ENCODE measurements at places on chromosomes 7 and 10. TPM values are rescaled to one million over a fixed set of nuclear protein-coding genes. Genes with fewer than 3 reads are reported as not detected.

GRCh38 chr7:29919790-29920189 lies 69.8 kb downstream of the SCRN1 start:
- no peak overlapping the region for H3K27ac ChIP-seq
- H3K4me3 ChIP-seq, result no peak overlapping the region
- H3K27me3 ChIP-seq, result no peaks in the 10 kb centered on the region
- DNase-seq, result no peak
- H3K4me1 ChIP-seq, result no peaks in the 10 kb centered on the region

ANKRD2 gene
- 13.9 TPM for total RNA-seq

- H3K27ac ChIP-seq, result no peak overlapping the region
- H3K4me1 ChIP-seq, result no peaks in the 10 kb centered on the region
- no peaks in the 10 kb centered on the region for H3K27me3 ChIP-seq
- no peak overlapping the region for H3K4me3 ChIP-seq
- no peaks in the 10 kb centered on the region for H3K36me3 ChIP-seq
Measured at GRCh38 chr7:81846398-81846797, 76.6 kb upstream of the HGF start.

DNA sequence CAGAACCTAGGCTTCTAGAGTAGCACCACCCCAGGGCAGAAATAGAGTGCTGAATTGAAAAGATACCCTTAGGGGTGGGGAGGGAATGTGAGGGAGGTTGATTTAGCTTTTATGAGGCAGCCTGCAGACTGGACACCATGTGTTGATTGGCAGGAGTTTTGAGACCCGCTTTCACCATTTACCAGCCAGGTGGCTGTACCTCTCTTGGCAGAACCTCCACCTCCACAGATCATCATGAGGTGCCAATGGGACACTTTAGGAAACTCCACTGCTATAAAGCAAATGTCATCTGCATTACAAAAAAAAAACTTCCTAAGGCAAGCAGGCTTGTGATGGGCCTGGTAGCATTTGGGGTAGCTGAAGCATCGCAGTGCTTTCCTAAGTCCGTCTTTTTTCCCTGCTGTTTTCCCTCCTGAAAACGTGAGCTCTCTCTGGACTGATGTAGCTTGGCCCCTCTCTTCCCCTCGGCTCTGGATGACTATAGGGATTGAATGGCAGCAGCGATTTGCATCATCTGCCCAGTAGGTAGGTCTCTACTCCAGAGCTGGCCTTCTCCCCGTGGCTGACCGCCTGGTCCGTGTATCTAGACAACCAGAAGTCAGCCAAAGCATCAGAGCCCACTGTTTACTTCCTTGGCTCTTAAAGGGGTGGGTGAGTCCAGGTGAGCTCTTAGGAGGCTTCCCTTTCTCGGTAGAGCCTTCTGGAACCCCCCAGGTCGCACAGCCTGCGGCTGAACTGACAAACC lies 1.3 kb downstream of the PCBD1 start:
- no peak for DNase-seq
- H3K4me1 ChIP-seq, result no peaks in the 10 kb centered on the region
- H3K4me3 ChIP-seq, result peak overlapping the region; percentile 92

- H3K27ac ChIP-seq, result no peak overlapping the region
- H3K4me1 ChIP-seq, result no peaks in the 10 kb centered on the region
- no peaks in the 10 kb centered on the region for H3K36me3 ChIP-seq
- no peak overlapping the region for H3K4me3 ChIP-seq
- peak; percentile 30 for DNase-seq
- H3K27me3 ChIP-seq, result no peaks in the 10 kb centered on the region
Measured at GRCh38 chr10:88553116-88553752, 29.9 kb downstream of the RNLS start.

KEL gene
- total RNA-seq, result 0.09 TPM

GRCh38 chr10:102302611-102303010 lies 57.3 kb downstream of the GBF1 start:
- no peaks in the 10 kb centered on the region for H3K27me3 ChIP-seq
- H3K4me3 ChIP-seq, result no peak overlapping the region
- DNase-seq, result no peak
- H3K36me3 ChIP-seq, result no peaks in the 10 kb centered on the region
- no peaks in the 10 kb centered on the region for H3K4me1 ChIP-seq
- H3K27ac ChIP-seq, result no peak overlapping the region

MSMB gene
- 1,381 TPM for total RNA-seq

DNA sequence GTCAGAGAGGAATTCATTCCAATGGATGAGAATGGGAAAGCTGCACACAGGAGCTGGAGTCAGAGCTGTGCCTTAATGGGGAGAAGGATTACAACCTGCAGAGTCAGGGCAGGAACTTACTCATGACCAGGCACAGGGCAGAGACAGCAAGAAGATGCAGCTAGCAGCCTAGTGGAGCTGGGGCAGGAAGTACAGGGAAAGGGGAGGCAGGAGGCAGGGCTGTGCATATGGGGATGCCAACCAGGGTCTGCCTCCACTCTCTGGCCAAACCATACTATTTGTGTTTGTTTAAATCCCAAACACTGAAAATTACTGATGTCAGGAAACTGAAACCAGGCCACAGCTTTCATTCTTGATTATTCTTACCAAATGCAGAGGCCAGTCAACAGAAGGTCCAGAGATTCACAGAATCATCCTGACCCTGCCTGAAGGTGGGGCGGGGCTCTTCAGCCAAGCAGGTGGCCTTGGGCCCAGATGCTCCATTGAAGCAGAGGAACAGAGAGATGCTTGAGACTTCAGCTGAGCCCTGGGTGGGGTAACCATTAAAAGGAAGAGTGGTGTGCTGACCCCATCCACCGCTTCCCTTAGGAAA lies 461.9 kb downstream of the KCNMA1 start:
- DNase-seq, result no peak
- H3K4me3 ChIP-seq, result no peak overlapping the region
- H3K27me3 ChIP-seq, result no peaks in the 10 kb centered on the region
- H3K4me1 ChIP-seq, result no peaks in the 10 kb centered on the region

- no peaks in the 10 kb centered on the region for H3K27me3 ChIP-seq
- no peaks in the 10 kb centered on the region for H3K4me1 ChIP-seq
- no peaks in the 10 kb centered on the region for H3K36me3 ChIP-seq
- no peak for DNase-seq
- H3K4me3 ChIP-seq, result no peak overlapping the region
Measured at GRCh38 chr10:6072215-6072934, 10.2 kb upstream of the IL2RA start.

GRCh38 chr7:151686016-151686766 lies 166.5 kb upstream of the RHEB start:
- DNase-seq, result no peak
- peak overlapping the region; percentile 24 for H3K27ac ChIP-seq
- H3K36me3 ChIP-seq, result no peaks in the 10 kb centered on the region

DNA sequence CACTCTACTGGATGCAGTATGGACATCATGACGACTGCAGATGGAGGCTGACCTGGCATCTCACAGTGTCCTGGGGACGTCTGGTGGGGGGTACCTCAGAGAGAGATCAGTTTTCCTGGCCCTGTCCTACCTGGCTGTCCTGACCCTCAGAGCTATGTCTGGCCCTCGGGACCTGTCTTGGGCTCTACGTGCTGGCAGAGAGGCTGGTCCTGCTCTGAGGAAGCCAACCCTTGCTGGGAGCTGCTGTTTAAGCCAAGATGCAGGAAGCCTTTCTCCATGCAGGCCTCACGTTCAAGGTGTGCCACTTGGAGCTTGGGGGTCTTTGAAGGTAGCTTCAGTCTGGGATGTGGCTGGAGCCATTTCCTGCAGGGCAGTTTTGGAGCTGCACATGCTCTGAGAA lies 42.1 kb upstream of the CXCL12 start:
- no peak for DNase-seq
- no peaks in the 10 kb centered on the region for H3K27me3 ChIP-seq
- no peaks in the 10 kb centered on the region for H3K36me3 ChIP-seq

FAM13C gene
- 66.7 TPM for total RNA-seq

XRCC2 gene
- total RNA-seq, result 1.6 TPM

- no peaks in the 10 kb centered on the region for H3K27me3 ChIP-seq
- no peak overlapping the region for H3K4me3 ChIP-seq
- H3K36me3 ChIP-seq, result no peaks in the 10 kb centered on the region
- no peaks in the 10 kb centered on the region for H3K4me1 ChIP-seq
Measured at GRCh38 chr10:61456095-61456789, 3.1 kb upstream of the TMEM26 start.

DNA sequence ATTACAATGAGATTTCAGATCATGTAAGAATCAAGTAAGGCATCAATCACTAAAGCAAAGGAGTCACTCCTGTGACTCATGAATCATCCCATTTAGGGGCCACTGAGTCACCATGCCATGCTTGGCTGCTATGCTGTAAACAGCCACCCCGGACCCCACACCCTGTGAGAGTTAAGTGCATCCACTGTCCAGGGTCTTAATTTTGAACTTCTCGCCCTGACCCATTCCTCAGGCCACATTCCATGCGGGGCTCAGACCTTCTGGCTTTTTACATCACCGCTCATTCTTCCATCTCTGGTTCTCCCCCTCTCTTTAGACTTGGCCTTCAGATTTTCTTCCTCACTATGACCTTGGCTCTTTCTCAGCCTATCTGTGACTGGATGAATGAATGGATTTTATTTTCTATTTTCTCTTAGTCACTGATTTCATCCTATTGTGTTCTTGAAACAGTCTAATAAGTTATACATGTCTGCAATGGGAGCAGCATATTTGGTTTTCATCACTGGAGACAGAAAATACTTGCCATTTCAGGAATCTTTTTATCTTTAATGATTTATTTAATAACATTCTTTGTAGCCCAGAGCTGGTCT lies 239.6 kb downstream of the SKIDA1 start:
- H3K27me3 ChIP-seq, result no peaks in the 10 kb centered on the region
- DNase-seq, result no peak
- no peak overlapping the region for H3K27ac ChIP-seq
- H3K36me3 ChIP-seq, result no peaks in the 10 kb centered on the region
- H3K4me1 ChIP-seq, result no peaks in the 10 kb centered on the region

ETV1 gene
- 6.1 TPM for total RNA-seq

DNA sequence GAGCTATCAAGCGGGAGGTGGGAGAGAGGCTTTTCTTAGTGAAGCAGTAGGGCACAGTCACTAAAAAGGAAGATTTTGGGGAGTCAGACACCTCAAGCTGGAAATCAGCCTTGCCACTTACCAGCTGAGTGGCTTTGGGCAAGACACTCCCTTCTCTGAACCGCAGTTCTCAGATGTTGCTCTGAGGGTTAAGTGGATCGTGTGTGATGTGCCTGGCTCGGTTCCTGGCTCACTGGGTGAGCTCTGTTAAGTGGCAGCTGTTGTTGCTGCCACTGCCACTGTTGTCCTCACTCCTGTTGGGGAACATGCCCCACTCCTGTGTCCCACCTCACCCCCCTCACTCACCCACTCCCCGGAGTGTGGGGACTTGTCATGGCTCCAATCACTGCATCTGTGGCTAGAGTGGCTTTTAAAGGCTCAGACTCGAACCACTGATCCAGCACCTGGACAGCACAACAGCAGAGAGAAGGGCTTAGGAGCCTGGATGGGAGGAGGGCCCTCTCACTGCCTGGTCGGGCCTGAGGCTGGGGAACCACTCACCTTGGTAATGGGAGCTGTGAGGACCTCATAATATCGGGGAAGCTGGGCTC lies 20.0 kb downstream of the PYROXD2 start:
- H3K27ac ChIP-seq, result no peak overlapping the region
- no peaks in the 10 kb centered on the region for H3K36me3 ChIP-seq
- DNase-seq, result no peak
- no peaks in the 10 kb centered on the region for H3K4me1 ChIP-seq
- H3K27me3 ChIP-seq, result no peaks in the 10 kb centered on the region

- no peak for DNase-seq
- H3K4me3 ChIP-seq, result no peak overlapping the region
- H3K4me1 ChIP-seq, result no peaks in the 10 kb centered on the region
- no peaks in the 10 kb centered on the region for H3K27me3 ChIP-seq
- H3K36me3 ChIP-seq, result no peaks in the 10 kb centered on the region
Measured at GRCh38 chr10:30736685-30737232, 107.2 kb upstream of the LYZL2 start.

- no peaks in the 10 kb centered on the region for H3K36me3 ChIP-seq
- H3K4me1 ChIP-seq, result no peaks in the 10 kb centered on the region
- H3K27ac ChIP-seq, result no peak overlapping the region
- no peak overlapping the region for H3K4me3 ChIP-seq
Measured at GRCh38 chr7:130221746-130222145, 14.1 kb downstream of the SSMEM1 start.

DNA sequence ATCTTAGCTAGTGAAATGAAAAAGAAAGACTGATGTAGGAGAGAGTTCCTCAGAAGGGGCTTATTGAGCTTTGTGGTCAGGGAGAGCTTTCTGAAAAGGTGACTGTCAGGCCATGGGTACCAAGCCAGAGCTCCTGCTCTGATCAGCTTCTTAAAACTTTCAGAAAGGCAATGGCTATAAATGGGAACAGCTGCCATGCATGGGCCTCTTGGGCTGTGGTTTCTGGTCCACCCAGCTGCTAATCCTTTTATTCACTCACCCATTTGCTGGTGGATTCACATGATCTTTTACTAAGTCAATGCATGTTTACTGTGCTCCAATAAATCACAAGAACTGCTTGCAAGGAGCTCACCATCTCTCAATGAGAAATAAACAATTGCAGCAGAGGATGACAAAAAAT lies 60.1 kb upstream of the ZPBP start:
- H3K4me3 ChIP-seq, result no peak overlapping the region
- no peaks in the 10 kb centered on the region for H3K27me3 ChIP-seq
- H3K4me1 ChIP-seq, result no peaks in the 10 kb centered on the region

DNA sequence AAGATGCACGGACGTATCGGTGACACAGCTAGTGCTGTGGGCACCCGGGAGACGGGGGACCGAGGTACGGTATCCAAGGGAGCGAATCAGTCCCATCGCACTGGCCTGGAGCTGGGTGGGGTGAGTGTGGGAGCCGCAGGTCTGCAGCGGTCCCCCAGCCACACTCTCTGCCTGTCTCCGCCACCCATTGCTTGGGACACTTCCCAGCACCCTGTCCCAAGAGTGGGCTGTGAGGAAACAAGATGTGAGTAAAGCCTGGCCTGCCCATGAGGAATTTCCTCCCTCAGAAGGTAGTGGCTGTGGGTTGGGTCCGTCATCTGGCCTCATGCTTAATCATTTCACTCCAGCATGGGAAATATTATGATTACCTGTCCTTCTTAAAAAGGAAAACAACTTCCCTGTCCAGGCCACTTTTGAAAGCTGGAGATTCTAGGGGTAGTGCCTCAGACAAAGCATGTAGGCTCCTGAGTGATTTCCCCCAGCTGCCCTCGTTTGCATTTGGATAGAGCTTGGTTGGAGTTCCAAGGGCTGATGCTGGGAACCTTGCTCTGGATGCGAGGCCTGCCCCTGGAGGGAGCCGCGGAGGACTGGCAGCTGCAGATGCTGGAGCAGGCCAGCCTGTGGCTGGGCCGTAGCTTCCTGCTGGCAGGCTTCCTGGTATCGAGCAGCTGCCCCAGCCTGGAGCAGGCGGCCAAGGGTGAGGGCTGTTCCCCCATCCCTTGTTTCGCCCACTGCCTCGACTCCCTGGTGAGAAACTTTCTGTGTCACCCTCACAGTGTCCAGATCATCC lies 6.2 kb upstream of the ACTR3C start:
- H3K27ac ChIP-seq, result no peak overlapping the region
- no peaks in the 10 kb centered on the region for H3K36me3 ChIP-seq
- DNase-seq, result no peak
- H3K27me3 ChIP-seq, result no peaks in the 10 kb centered on the region
- no peak overlapping the region for H3K4me3 ChIP-seq

DNA sequence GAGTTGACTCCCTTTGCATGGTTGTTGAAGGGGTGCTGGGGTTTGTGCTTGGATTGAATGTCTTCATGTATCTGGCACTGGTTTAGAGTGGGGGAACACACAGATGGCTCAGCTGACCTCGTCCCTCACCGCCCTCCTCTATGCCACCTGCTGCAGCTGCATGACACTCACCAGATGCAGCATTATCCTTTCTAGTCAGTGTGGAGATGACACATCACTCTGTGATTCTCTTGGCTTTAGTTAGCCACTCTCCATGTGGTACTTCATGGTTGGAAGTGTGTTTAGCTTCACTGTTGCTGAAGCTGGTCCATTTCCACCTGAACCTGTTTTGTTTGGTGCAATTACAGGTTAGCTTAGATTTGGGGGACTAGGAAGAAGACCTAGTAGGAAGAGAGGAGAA lies 56.3 kb upstream of the BMPER start:
- H3K27me3 ChIP-seq, result no peaks in the 10 kb centered on the region
- no peak overlapping the region for H3K4me3 ChIP-seq
- H3K4me1 ChIP-seq, result no peaks in the 10 kb centered on the region
- no peak overlapping the region for H3K27ac ChIP-seq
- no peak for DNase-seq

Data from prostate gland (tissue), 2 donors.